ENCODE measurements at places on chromosomes 7 and 10.

- no peaks in the 10 kb centered on the region for H3K36me3 ChIP-seq
- DNase-seq, result peak; percentile 79
- no peaks in the 10 kb centered on the region for H3K27me3 ChIP-seq
- peaks cover 8% of the 10 kb centered on the region for H3K4me1 ChIP-seq
Measured at GRCh38 chr7:71465741-71466189, 333.8 kb downstream of the GALNT17 start.

DNA sequence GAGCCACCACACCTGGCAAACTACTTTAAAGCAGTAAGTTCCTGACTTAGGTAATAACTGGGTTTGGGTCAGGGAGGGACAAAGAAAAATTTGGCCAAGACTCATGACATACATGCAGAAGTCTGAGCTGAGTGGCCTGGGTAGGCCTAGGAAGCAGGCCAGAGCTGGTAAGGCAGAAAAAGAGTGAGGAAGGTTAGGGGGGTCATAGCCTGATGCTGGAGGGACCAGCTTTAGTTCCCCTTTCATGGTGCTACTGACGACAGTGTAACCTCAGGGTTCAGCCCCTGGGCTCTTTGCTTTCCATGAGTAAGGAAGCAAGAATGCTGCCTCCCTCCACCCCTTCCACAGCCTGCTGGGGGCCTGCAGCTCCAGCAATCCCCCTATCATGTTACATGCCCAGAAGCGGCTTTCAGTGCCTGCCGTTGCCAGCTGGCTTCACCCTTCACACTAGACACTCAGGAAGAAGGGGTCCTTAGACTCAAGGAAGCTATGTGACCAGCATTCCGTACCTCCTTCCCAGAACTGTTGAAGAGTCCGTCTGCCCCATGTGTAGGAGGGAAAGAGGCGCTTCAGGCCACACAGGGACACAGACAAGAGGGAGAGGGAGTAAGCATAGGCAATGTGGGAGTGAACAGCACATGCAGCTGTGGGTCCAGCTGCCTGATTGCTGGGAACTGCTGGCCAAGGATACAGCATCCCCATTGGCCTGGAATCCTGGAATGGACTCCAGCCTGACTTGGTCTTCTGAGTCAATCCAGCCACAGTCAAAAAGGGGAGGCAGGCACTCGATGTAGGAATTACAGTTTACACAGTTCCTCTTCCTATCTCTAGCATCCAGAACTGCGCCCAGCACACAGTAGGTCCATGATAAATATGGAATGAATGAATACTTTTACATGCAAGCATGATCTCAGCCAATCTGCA is 4.1 kb upstream of the PLAU start:
- H3K36me3 ChIP-seq, result no peaks in the 10 kb centered on the region
- peaks cover 13% of the 10 kb centered on the region for H3K4me1 ChIP-seq
- DNase-seq, result peak; percentile 97
- no peaks in the 10 kb centered on the region for H3K27me3 ChIP-seq
- H3K27ac ChIP-seq, result peak overlapping the region; percentile 41

GRCh38 chr7:69796416-69796815 is 198.1 kb downstream of the AUTS2 start:
- H3K27me3 ChIP-seq, result no peaks in the 10 kb centered on the region
- no peak for DNase-seq

- H3K27me3 ChIP-seq, result no peaks in the 10 kb centered on the region
- no peak for DNase-seq
- no peaks in the 10 kb centered on the region for H3K36me3 ChIP-seq
- no peaks in the 10 kb centered on the region for H3K4me1 ChIP-seq
Measured at GRCh38 chr7:55279080-55279845, 85.9 kb upstream of the LANCL2 start.

- H3K4me3 ChIP-seq, result no peak overlapping the region
- H3K4me1 ChIP-seq, result no peaks in the 10 kb centered on the region
- no peaks in the 10 kb centered on the region for H3K27me3 ChIP-seq
- DNase-seq, result no peak
- no peak overlapping the region for H3K27ac ChIP-seq
- no peaks in the 10 kb centered on the region for H3K36me3 ChIP-seq
Measured at GRCh38 chr10:60025279-60025678, 118.9 kb upstream of the CCDC6 start.

GRCh38 chr10:67790534-67791408 is 47.2 kb downstream of the DNAJC12 start:
- H3K36me3 ChIP-seq, result no peaks in the 10 kb centered on the region
- peak; percentile 86 for DNase-seq
- H3K27ac ChIP-seq, result peak overlapping the region; percentile 68
- peaks cover 6% of the 10 kb centered on the region for H3K4me1 ChIP-seq
- no peaks in the 10 kb centered on the region for H3K27me3 ChIP-seq

- H3K4me1 ChIP-seq, result peaks cover 3% of the 10 kb centered on the region
- H3K4me3 ChIP-seq, result no peak overlapping the region
- no peaks in the 10 kb centered on the region for H3K27me3 ChIP-seq
- no peaks in the 10 kb centered on the region for H3K36me3 ChIP-seq
Measured at GRCh38 chr7:8215648-8216333, 46.2 kb downstream of the ICA1 start.

DNA sequence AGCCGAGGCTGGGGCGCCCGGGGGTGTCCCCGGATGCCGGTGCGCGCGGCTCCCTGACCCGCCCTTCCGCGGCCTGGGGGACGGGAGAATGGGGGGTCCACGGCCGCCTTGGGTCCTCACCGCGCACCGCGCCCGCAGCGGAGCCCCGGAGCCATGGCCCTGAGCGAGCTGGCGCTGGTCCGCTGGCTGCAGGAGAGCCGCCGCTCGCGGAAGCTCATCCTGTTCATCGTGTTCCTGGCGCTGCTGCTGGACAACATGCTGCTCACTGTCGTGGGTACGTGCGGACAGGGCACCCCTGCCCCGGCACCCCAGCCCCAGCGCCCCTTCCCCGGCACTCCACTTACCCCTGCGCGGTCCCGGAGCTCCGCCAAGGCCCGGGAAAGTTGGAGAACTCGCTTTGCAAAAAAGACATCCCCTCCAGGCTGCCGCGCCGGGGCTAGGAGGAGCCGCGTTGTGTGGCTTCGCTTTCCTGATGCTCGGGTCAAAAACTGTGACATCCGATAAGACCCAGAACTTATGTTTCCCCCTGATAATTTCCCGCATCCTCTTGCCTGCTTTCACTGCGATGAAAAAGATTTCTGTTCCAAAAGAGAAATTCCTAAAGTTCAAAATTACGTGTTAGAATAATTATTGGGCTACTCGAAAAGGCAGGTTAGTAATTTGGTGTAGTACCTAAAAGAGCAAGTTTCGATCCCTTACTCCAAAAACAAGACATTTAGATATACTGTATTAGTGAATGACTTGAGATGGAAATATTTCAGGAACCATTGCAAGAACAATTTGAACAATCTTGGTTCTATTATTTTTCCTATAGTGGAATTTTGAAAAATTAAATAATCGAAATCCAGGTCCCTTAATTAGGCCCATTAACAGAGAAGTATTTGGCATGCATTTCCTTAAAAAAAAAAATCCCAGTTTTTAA is 888 bp downstream of the SLC18A2 start:
- no peak for DNase-seq
- H3K4me3 ChIP-seq, result no peak overlapping the region
- no peak overlapping the region for H3K27ac ChIP-seq
- H3K27me3 ChIP-seq, result peaks cover 3% of the 10 kb centered on the region
- no peaks in the 10 kb centered on the region for H3K4me1 ChIP-seq

DNA sequence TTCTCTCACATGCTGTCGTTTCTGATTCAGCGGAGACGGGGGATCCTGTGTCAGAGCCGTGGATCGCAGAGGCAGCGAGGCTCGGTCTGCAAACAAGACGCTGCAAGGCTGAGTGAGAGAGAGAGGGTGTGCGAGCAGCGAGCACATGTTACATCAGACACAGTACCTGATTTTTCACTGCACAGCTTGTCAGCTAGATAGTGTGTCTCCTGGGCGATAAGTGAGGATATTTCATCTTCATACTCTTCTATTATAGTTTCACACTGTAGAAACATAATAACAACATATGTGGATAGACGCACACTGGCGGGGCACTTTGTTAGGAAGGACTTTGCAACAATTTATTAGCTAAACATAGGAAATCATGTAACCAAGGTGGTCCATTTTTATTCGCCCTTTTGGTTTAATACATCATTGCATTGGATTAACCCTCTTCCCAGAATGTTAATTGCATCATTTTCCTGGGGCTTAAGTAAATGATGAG is 39.5 kb downstream of the CNPY1 start:
- H3K36me3 ChIP-seq, result no peaks in the 10 kb centered on the region
- peaks cover 45% of the 10 kb centered on the region for H3K27me3 ChIP-seq
- peaks cover 1% of the 10 kb centered on the region for H3K4me1 ChIP-seq
- H3K27ac ChIP-seq, result no peak overlapping the region

- H3K4me1 ChIP-seq, result no peaks in the 10 kb centered on the region
- H3K4me3 ChIP-seq, result no peak overlapping the region
- no peak overlapping the region for H3K27ac ChIP-seq
- no peaks in the 10 kb centered on the region for H3K27me3 ChIP-seq
Measured at GRCh38 chr10:11295492-11295891, 277.8 kb downstream of the CELF2 start.

DNA sequence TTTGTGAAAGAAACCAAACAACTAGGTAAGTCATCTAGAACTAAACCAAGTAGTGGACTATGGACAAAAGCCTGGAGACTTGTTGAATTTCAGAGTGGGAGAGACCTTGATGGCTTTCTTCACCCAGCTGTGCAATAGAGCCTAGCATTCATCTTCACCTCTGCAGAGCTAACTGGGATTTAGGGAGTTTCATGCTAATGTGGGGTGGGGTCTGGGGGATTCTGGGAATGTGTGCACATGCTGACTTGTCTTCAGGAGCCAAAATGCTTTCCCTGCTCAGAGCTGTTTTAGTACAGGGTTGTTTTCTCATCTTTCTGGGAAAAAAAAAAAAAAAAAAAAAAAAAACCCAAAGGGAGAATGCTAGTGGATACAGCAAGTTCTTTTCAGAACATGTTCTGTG is 81.3 kb upstream of the ARHGAP21 start:
- DNase-seq, result no peak
- no peak overlapping the region for H3K27ac ChIP-seq
- no peak overlapping the region for H3K4me3 ChIP-seq
- H3K4me1 ChIP-seq, result no peaks in the 10 kb centered on the region
- H3K27me3 ChIP-seq, result no peaks in the 10 kb centered on the region

GRCh38 chr7:80141376-80141775 is 6.7 kb downstream of the GNAI1 start:
- no peak overlapping the region for H3K4me3 ChIP-seq
- H3K27me3 ChIP-seq, result no peaks in the 10 kb centered on the region
- no peak for DNase-seq
- H3K27ac ChIP-seq, result no peak overlapping the region
- peaks cover 12% of the 10 kb centered on the region for H3K4me1 ChIP-seq

DNA sequence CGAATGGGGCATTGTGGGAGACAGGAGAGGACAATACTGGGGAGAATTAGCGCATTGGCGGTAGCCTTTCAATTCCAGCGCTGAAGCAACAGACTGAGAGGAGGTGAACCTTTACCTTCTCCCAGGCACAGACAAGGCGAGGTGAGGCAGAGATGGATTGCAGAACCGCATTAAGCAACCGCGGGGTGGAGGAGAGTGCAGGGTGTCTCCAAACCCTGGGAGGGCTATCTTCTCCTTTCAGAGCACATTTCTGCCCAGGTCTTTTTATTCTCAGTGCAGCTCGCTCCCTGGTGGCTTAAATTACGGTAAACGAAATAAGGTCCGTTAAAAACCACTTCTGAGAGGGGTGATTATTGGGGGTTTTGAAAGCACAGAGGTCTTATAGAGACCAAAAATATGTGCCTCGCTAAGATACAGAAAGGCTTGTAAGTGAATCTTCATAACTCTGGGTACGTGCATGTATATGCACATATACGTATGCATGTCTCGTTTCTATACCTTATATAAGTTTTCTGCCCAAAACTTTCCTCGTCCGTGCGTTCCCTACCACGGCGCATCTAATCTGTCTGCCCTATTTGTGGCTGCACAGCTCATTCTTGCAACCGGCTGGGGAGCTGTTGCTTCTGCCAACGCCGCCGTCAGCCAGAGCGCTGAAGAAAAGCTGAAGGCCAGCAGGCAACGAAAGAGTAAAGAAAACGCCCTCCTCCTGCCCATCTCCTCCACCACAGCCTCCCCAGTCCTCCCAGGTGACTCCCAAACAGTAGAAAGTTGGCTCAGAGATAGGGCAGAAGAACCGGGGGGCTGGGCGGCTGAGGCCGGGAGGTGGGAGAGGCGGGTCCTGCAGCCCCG is 895 bp upstream of the ZNF804B start:
- H3K4me3 ChIP-seq, result no peak overlapping the region
- H3K4me1 ChIP-seq, result no peaks in the 10 kb centered on the region
- DNase-seq, result peak; percentile 67

- no peaks in the 10 kb centered on the region for H3K27me3 ChIP-seq
- no peak overlapping the region for H3K27ac ChIP-seq
- H3K4me1 ChIP-seq, result no peaks in the 10 kb centered on the region
- DNase-seq, result no peak
Measured at GRCh38 chr7:120658516-120658915, 199.4 kb downstream of the TSPAN12 start.

DNA sequence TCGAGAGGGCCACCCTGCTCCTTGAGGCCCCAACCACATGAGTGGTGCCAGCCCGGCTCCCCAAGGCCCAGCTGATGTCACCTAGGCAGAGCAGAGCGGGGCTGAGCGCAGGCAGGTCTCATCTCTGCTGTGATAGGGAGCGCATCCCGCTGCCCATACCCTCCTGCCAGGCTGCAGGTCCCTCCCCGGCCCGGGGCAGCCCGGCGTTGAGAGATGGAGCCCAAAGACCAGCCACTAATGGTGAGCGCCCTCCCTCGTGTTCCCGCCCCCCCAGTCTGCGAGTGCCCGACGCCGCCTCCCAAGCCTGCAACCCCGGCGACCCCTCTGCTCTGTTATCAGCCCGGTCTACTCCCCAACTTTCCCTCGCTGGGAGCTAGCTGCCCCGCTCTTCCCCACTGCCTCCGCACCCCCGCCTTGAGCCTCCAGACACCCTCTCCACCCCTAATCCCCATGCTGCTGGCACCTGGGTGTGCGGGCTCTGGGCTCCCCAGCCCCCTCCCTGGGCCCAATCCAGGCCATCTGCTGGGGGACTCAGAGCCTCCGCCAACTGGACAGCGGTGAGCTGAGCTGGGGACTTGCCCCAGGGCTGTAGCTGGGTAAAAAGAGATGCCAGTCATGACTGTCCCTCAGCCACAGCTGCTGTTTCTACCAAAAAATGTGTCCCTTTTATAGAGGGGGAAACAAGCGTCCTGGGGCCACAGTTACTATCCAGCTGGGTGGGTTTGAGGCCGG is 19.7 kb upstream of the CHST12 start:
- H3K36me3 ChIP-seq, result peaks cover 20% of the 10 kb centered on the region
- H3K27me3 ChIP-seq, result no peaks in the 10 kb centered on the region

DNA sequence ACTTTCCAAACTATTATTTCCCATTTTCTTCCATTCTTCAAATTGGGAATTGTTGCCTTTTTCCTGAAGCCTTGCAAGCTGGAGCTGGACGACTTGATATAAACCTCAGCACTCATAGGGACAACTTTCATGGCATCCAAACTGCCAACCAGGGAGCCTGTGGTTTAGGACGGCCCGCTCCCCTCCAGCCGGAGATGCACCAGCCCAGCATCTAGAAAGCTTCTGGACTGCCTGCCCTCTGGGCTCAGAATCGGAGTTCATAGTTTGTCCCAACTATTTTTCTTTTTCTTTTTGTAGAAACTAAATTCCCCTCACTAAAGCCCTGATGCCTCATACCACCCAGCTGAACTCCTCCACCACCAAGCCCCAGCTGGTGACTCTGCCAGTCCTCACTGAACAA is 200.3 kb downstream of the DNAJB6 start:
- no peak overlapping the region for H3K27ac ChIP-seq
- H3K36me3 ChIP-seq, result no peaks in the 10 kb centered on the region
- H3K27me3 ChIP-seq, result no peaks in the 10 kb centered on the region
